Omental fat pad (tissue), 4 donors: ENCODE measurements at places on chromosomes 6 and 20. TPM values are rescaled to one million over a fixed set of nuclear protein-coding genes. Genes with fewer than 3 reads are reported as not detected.

The VGLL2 gene
- total RNA-seq, result not detected

DNA sequence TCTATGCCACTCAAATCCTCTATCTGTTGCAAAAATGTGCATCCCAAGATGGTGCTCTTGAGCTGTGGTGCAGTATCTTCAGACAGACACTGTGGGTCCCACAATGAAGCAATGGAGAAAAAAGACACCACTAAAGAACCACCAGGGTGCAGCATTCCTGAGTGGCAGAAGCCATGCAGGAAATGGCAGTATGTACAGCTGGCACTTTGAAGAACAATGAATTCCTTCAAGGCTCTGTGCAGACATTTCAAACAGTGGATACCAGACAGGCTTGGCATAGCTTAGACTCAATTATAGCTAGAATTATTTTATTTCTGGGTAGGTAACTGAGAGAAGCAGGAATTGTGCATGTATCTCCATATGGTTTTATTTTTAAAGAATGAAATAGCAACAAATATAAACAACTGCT, 24.0 kb upstream of the HDAC2 start:
- no peak for DNase-seq

DNA sequence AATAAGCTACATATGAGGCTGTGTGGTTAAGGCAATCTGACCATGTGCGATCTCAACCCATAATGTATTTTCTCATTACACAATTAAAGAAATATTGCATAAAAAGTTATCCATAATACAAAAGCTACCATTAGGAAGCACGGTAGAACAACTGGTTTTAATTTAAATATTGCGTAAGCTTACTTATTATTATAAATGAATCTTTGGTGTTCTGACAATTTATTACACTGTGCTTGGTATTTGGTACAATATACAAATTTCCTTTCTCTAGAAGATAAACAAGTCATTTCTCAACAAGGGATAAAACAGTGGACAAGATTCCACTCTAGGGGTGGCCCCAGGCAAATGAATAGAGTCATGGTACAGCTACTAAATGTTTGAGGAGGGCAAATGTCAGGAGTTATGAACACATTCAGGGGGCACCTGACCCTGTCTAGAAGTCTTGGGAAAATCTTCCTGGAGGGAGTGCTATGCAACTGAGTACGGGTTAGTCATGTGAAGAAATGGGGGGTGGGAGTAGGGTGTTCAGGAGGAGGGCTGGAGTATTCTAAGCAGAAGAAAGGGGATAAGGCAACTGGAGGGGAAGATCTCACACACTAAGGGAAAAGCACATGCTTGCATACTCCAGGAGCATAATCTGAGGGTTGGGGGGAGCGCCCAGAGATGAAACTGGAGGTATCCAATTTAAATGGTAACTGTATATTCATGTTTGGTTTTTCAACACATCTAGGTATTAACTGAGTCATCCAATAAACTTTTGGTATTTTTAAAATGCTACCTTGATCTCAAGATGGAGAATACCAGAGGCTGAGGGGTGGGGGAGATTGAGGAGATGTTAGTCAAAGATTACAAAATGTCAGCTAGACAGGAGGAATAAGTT, 296.9 kb upstream of the SGK1 start:
- no peak for DNase-seq

DNA sequence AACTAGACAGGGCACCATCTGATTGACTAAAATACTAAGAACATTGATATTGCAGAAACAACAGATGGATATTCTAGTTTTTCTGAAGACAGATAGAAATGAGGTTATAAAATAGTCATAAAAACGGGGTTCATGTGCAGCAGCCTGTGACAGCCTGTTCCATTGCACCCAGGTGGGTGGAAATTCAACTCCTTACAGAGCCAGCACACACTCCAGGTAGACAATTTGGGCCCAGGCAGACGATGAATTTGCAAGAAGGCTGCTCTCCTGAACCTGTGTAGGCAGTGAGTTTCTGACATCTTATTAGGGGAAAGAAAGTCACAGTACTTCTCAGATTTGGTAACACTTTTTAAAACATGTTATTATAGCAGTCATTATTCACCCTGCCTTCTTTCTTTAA, 414.1 kb downstream of the PHF3 start:
- DNase-seq, result no peak

DNA sequence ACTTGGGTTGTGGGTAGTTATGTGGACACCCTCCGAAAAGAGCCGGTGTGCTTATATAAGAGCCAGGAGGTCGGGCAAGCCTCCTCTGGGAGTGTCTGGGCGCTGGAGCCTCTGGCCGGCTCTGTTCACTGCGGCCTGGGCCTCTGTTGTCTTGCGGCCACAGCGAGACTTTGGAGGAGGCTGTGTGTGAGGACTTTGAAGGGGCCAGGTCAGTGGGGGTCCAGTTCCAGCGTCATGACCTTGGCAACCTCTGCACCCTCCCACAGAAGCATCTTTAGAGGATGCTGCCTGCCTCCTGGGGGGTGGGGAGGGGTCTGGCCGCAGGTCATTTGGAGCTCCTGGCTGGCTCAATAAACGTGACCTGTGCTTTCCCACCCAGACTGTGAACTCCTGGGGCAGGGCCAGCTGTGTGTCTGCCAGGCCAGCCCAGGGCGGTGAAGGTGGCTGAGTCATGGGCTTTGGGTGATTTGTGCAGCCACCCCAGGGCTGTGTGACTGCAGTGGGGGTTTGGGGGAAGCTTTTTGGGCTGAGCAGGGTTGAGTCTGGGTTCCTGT, 1.2 kb downstream of the TCEA2 start:
- no peak for DNase-seq

- DNase-seq, result peak; percentile 76
Observed at GRCh38 chr20:31835977-31836852, 9.2 kb downstream of the FOXS1 start.

- DNase-seq, result no peak
Observed at GRCh38 chr6:108622641-108623298, 62.1 kb downstream of the FOXO3 start.

GRCh38 chr6:35967076-35967774, 46.3 kb upstream of the SRPK1 start:
- DNase-seq, result no peak

DNA sequence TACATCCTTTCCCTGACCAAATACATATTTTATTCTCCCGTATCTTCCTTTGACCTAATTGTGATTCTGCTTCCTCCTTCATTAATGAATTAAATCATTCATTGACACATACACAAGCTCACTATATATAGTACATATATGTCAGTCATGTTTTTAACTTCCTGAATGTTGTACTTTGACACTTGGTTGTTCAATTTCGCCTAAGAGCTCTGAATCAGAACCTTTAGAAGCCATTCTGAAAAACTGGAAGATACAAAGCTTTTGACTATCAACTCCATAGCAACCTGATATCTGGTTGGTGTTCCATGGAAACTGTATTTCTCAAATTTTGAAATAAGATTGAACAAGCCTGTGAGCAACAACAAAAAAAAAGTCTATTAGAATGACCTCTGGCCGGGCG, 27.3 kb upstream of the HFE start:
- DNase-seq, result no peak

DNA sequence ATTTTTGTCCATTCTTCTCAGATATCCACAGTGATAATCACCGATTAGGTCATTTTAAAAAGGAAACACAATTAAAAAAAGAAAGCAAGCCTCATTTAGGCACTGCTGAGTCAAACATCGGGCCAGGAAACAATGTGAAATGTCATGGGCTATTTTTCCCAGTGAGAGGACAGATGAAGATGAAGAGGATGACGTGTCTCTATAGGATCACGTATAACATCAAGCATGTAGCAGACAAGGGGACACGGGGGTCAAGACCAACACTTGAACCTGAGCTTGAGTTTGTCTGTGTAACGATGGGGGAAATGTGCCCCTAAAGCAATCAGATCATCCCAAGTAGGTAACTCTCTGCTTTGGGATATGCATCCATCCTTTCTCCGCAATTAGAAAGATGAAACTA, 553.2 kb downstream of the CD83 start:
- DNase-seq, result no peak

- DNase-seq, result no peak
Observed at GRCh38 chr20:41422953-41423352, 56.3 kb upstream of the EMILIN3 start.

- no peak for DNase-seq
Observed at GRCh38 chr20:25984933-25985332, 288.3 kb upstream of the ZNF337 start.

GRCh38 chr20:17897566-17898307, 70.9 kb downstream of the SNX5 start:
- no peak for DNase-seq

DNA sequence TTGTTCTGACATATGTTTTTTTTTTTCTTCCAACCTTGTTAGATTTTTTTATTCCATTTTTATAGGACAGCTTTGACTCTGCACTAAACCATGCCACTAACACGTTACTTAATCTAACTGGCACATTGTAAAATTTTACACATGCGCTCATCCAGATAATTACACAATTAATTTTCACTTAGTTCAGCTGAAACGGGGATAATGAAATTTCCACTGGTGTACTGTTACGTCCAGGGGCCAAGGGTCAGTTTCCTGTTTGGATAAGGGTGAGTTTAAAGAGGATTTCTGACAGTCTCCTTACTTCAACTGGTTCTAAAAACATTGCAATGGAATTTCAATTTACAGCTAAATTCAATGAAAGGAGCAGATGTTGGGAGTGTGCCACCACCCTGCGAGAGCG, 221.8 kb upstream of the CEP162 start:
- DNase-seq, result no peak

The E2F3 gene
- 9.0 TPM for total RNA-seq

- DNase-seq, result no peak
Observed at GRCh38 chr6:3228771-3229565, 1.5 kb upstream of the TUBB2B start.

DNA sequence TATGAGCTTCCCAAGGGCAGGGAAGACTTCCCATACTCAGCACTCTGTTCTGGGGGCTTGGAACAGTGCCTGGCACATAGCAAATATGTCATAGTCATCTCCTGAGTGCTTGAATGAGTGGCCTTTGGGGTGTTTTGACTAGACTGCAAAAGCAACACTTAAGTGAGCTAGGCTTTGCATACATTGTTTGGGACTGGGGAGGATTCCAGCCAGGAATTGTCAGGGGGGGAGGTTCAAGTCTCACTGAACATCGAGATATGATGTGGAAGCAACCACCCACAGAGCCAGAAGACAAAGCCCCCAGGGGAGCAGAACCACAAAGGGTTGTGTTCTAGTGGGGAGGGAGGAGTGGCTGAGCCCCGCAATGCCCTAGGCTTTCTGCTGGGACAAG, 98.4 kb downstream of the SYCP2 start:
- no peak for DNase-seq

GRCh38 chr6:137794516-137795201, 72.4 kb upstream of the TNFAIP3 start:
- DNase-seq, result no peak

DNA sequence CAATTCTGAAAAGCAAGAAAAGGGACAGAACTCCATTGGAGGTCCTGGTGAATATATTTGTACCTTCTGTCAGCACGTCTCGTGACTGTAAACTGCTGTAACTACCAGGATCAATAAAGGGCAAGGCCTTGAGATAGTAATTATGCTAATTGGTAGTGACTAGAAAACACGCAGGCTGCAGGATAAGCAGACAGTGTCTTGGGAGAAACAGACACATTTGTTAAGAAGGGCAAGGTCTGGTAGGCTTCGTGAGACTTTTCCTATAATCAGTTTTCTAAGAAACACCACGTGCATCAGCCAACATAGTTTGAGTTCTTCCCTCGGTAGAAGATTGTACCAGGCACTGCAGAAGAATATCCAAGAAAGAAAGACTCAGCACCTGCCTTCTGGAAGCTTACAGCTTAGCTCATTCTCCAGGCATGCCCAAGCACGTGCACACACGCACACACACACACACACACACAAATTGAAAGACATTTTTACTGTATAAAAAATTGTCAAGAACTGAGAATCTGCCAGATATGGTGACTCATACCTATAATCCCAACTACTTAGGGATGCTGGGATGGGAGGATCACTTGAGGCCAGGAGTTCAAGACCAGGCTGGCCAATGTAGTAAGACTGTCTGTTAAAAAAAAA, 167.0 kb upstream of the SASH1 start:
- no peak for DNase-seq

DNA sequence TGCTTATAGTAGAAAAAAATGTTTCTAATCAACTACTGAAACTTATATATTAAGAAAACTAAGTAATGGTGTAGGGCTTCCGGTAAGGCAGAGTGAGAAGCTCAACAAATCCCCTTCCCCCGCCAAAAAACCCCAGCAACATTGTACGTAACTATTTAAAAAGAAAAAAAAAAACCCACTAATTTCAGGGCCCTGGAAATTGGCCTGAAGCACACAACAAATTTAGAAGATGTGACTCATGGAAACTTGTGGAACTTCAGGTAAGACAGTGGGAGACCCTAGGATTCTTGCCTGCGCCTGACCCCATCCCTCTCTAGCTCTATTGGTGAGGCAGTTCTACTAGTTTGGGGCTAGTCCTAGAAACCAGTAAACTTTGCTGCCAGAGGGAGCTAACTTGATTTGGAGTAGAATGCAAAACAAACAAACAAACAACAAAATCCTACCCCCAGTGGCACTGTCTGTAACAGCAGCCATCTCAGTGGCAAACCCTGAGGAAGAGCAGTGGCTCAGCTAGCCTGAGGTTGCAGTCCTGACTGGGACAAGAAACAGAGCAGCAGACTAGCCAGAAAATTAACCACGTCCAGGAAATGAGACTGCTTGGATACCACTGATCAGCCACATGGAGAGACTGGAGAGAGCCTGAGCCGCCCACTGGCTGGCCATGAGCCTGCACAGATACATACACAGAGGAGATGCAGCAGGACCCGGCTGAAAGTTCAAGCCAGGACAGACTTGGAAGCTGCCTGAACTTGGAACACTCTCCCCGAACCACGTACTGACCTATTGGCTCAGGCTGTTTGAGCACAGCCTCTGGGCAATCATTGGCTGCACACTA, 135.1 kb downstream of the TBXT start:
- DNase-seq, result no peak

The GABRR1 gene
- total RNA-seq, result not detected

The BCAS4 gene
- 1.4 TPM for total RNA-seq

GRCh38 chr20:48787861-48788375, 39.9 kb downstream of the PREX1 start:
- DNase-seq, result no peak

DNA sequence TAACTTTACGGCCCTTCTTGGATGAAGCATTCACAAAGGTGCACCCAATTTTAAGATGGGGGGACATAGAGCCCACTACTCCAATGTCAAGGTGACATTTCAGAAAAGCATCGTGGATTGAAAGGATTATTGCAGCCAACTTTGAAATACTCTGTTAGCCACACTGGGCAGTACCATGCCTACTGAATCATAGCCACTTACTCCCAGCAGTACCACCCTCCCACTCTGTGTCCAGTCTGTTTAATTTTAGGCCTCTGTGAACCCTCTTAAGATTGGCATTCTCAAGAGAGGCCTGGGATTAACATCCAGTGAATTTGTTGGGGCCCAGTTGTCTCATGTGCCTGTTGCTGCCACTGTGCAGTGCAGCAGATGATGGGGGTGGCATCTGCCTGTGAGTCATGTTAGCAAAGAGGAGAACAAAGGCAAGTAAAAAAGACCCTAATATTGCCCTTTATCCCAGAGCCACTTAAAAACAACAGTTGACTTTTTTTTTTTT, 11.2 kb upstream of the HDAC2 start:
- DNase-seq, result no peak

GRCh38 chr20:42258564-42259302, 640.6 kb upstream of the CHD6 start:
- no peak for DNase-seq
